ENCODE measurements at places on chromosomes 6 and 20.

- no peak for DNase-seq
These were observed 213.7 kb downstream of the GRIK2 start for GRCh38 chr6:101607111-101607690.

DNA sequence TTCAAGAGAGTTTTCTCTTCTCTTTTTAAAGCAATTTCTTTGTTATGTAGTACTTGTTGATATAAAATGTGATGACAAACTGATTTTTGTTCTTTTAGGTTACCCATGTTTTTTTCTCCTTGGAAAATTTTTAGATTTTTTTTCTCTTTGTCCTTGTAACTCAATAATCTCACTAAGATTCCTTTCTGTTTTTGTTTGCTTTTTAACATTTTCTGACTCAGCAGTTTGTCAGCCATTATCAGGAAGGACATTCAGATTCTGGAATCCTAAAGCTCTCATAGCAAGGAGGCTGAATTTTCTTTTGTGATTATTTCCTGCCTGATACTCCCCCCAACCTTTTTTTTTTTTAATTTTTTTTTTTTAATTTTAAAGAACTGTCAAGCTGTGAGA lies 75.2 kb upstream of the CITED2 start:
- DNase-seq: no peak

GRCh38 chr6:118370722-118371121 lies 177.4 kb upstream of the PLN start:
- no peak for DNase-seq

GRCh38 chr6:11346516-11346915 lies 114.0 kb upstream of the NEDD9 start:
- DNase-seq: no peak

- DNase-seq: no peak
These were observed 6.3 kb upstream of the HMGN4 start for GRCh38 chr6:26531897-26532296.

Data from GM12864 (cell line).